ENCODE measurements at places on chromosomes 7 and 10. TPM values are rescaled to one million over a fixed set of nuclear protein-coding genes. Genes with fewer than 3 reads are reported as not detected.

The MNX1 gene
- 2.0 TPM for total RNA-seq

The SLIT1 gene
- 0.07 TPM for total RNA-seq

The DNAJB12 gene
- total RNA-seq: 34.4 TPM

The HMX3 gene
- not detected for total RNA-seq

The NODAL gene
- total RNA-seq: 0.08 TPM

The PNLIPRP1 gene
- not detected for total RNA-seq

The ZDHHC6 gene
- total RNA-seq: 21.8 TPM

DNA sequence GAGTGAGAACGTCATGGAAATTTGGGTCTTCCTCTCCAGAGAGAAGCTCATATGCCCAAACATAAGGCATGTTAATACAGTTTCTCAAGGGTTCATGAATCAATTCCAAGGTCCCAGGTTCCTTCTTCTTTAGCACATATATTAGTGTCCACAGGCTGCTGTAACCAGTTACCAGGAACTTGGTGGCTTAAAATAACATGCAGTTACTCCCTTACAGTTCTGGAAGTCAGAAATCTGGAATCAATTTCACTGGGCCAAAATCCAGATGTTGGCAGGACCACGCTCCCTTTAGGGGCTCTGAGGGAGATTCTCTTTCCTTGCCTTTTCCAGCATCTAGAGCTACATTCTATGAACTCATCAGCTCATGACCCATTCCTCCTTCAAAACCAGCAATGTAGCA is 64.8 kb downstream of the MRC1 start:
- DNase-seq: no peak

DNA sequence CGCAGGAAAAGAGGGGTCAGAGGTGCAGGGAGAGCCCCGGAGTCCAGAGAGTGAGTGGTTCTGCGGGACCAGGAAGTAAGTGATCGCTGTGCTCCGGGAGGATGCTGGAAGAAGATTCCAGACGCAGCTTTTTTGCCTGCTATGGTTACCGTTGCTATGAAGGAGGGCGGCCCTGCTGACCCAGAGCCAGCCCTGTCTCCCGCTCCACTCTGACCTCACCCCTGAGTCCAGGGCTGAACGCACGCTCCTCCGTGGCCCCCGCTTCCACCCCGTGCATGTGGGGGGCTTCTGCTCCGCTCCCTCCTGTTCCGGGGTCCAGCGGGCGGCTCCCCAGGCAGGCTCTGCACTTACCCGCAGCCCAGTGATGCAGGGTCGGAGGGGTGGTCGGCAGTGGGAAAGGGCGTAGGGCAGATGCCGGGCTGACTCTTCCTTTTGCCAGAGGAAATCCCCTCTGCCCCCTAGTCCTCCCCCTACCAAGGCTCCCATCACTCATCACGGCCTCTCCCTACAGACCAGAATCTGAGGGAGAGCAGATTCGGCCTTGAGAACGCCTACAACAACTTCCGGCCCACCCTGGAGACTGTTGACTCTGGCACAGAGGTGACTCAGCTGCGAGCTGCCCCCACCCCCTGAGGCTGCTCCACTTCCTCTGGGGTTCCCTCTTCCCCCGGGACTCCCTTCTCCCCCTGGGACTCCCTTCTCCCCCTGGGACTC is 2.7 kb upstream of the MUC17 start:
- DNase-seq: peak; percentile 58

GRCh38 chr7:38955892-38956291 is 21.8 kb upstream of the POU6F2 start:
- no peak for DNase-seq

- DNase-seq: no peak
Measured at GRCh38 chr7:100965723-100966541, 3.4 kb upstream of the MUC12 start.

GRCh38 chr7:21844742-21845141 is 101.0 kb downstream of the CDCA7L start:
- DNase-seq: no peak

GRCh38 chr10:97072851-97073665 is 112.7 kb downstream of the SLIT1 start:
- no peak for DNase-seq

DNA sequence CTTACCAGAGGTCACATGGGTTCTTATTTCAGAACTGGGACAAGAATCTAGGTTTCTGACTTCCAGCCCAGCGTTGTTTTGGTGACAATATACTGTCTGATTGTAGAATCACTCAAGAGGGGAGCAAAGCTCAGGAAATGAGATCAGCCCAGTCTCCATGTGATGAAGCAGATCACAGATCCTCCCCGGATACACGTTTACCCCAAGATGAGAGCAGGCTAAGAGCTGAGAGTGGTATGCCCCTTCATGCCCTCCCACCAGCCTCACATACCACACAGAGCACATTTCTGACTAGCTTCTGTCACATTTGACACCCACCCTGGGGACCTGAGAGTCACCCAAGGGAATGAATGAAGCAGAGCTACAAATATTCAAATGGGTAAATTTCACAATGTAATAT is 27.1 kb upstream of the PRKCQ start:
- no peak for DNase-seq
